ENCODE measurements at places on chromosomes 3 and 15.

DNA sequence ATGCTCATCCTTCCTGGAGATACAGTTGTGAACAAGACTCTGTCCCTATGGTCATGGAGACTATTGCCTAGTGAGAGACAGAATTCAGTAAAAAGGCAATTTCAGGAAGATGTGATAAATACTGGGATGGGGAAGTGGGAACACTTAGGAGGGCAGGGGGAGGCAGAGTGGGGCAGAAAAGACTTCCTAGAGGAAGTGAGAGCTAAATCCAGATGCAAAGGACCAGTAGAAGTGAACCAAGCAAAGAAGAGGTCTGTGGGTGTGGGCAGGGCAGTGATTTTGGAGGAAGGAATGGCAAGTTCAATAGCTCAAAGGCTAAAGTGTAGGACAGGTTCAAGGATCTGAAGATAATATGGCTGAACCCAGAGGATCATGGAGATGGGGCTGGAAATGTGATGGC, 68.9 kb downstream of the CD200R1L start:
- DNase-seq, result no peak

DNA sequence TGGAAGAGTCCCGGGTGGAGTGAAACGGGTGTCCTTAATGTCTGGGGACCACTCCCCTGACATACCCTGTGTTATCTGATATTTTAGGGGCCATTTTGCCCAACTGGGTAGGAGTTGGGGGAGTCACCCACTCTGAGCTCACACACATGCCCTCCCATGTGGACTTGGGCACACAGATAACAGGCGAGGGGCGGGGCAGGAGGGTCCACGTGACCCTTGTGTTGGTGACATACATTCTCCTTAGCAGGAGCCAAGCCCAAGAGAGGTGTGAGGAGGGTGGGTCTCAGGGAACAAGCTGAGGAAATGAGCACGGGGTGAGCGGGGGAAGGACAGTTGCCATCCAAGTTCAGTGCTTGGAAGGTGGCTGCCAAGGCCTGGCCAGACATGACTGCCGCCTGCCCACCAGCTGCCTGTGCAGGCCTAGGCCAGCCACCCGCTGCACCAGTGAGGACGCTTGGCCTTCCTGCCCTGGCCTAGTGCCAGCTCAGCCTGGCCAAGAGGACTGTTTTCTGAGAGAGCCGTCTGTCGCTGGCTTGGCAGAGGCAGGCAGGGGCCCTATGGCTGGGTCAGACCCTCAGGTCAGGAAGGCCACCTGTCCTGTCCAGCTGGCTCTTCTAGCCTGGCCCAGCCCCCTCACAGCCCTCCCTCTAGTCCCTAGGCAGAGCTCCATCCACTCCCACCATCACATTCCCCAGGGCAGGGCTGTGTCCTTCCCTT, 31.3 kb upstream of the TMEM115 start:
- DNase-seq, result no peak

GRCh38 chr3:50128001-50128400, 27.1 kb upstream of the SEMA3F start:
- DNase-seq, result no peak

DNA sequence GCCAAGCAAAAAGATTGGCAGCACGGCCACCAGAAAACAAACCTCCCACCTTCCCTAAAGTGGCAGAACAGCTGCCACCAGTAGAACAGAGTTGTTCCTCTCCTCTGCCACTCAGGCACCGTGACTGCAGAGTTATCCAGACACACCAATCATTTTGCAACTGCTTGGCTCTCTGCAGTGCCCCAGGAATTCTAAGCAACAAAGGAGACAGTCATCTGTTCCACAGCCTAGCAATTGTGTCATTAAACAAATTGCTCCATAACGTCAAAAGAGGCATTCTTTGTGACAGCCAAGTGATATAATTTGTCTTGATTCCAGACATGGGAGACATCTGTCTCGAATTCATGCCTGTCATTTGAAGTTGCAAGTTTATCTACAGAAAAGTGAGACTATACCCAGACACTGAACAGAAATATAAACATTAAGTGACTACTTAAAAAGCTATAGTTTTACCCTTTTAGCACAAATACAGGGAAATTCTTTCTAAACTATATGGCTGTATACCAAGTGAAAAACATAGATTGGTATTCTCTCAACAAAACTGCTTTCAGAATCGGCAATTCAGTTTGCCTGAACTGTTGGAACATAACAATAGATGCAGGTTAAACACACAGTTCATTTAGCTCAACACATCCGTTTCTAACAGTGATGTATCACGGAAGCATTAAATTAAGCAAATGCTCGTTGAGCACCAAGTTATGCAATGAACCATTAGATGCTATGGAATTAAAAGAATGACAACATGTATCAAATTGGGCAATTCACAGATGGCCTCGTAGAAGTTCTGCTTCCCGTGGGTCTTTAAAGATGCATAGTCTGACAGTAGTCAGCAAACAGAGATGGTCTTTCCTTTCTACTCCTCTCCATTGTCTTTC, 281.3 kb downstream of the FGF12 start:
- no peak for DNase-seq

DNA sequence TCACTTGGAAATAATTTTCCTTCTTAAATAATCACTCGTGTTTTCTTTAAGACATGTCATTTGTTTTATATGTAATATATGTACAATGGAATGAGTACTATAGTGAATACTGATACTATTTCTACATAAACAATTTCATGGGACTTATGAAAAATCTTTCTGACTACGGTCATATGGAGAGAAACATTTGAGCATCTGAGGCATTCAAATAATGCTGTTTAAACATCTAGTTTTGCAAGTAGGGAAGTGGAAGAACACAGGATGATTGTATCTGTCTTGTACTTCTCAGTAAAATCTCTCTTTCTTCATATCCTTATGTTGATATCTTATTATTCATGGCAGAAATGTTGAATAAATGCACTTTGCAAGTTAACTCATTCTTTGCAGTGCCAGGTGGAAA, 599.5 kb upstream of the KCNMB2 start:
- DNase-seq, result no peak

- DNase-seq, result no peak
Observed at GRCh38 chr3:175102161-175102560, 243.0 kb downstream of the NAALADL2 start.

DNA sequence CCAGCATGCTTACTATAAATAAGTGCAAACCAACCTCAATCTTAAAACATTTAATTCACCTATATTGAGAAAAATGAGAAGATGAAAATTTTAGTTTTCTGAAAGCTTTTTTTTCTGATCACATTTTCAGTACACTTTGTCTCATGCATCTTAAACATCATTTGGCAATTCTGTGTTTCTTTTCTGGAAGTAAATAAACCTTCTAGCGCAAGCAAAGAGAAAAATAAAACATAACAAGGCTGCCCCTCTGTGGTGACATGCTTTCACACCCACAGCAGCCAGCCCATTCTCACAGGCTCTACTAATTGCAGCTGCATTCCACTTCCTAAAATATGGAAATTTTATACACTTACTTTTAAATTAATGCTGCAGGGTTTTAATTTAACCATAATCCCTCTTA, 90.1 kb downstream of the NEK10 start:
- no peak for DNase-seq

DNA sequence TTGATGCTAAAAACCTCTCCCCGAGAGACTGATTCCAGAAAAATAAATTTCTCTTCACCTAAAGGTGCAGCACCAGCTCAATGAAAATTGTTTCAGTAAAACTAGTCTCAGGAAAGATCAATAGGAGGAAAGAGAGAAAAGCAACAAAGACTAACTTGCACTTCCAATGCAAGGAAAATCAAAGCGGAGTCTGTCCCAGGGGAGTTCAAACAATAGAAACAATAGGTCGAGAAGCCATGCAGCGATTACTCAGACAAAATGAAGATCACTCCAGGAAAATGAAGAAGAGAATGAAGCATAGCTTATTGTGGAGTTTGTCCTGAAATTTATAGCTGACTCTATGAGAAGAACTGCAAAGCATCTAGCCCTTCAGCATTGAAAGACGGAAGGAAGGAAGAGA, 105.1 kb upstream of the FRMD4B start:
- DNase-seq, result no peak

DNA sequence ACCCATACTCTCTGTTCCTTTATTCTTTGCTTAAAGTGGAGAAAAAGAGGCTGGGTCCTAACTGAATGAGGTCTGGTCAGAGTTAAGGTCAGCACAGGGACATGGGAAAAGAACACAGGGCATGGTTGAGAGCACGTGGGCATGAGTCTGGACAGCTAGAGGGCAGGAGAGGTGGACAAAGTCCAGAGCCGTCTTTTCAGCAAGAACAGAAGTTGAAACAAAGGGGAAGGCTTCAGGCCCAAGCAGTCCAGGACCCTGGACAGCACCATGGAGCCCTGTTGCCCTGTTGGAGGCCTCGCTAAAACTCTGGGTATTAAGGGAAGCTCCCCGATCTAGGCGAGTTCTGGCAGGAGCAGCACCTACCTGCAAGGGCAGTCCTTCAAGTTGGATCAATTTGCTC, 50.7 kb downstream of the XYLB start:
- DNase-seq, result no peak

DNA sequence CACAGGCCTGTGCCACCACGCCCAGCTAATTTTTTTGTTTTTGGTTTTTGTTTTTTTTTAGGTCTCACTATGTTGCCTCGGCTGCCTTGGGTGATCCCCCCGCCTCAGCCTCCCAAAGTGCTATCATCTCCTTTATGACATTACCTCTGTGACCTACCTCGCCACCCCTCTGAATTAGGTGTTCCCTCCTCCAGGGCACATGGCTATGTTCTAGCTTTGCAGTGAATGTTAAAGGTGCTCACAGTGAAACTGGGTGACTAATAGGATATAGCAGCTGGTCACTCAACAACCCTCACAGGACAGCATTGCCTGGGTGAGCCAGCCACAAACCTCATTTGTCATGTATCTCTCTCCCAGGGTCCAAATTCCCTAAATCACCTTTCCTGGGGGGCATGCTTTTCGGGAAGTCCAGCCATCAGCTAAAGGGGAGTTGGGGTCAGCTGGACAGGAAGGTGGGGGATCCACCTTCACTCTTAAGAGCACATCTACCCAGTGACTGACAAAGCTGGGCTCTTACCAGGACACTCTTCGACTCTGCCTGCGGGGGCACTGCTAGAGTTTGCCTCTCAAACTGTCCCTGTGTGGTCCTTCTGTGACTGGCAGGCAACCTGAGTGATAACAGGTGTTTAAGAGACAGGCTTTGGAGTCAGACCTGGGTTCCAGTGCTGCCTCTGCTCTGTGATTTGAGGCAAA, 1.6 kb upstream of the TTLL3 start:
- DNase-seq, result no peak

DNA sequence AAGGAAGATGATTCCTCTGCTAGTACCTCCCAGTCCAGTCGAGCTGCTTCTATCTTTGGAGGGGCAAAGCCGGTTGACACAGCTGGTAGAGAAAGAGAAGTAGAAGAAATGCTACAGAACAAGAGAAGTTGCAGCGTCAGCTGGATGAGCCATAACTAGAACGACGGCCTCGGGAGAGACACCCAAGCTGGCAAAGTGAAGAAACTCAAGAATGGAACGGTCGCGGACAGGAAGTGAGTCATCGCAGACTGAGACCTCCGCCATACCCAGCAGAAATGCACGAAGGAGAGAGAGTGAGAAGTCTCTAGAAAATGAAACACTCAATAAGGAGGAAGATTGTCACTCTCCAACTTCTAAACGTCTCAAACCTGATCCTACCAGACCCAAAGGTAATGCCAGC, 19.0 kb upstream of the PARP14 start:
- no peak for DNase-seq

DNA sequence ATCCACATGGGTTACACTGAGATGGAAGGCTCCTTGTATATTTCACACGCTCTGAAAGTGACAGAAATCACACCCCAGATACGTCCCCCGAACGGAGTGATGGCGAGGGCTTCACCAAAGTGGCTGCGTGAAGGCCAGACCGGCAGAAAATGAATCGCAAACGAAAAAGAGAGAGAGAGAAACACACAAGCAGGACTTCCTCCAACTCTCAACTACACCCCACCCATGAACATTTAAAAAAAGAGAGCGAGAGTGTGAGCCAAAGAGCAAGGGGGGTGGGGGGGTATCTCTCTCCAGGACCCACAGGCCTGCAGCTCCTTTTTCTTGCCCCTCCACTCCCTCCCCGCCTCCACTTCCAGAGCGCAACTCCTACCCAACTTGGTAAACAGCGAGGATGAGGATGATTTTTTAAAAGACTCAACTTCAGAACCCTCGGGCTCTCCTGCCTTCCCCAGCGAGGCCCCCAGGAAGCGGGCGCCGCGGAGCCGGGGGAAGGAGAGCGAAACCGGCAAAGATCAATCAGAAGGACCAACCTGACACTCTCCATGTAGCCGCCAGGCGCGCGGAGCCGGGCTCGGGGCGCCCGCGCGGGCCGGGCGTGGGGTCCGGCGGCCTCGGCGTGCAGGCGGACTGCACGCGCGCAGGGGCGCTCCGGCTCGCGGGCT, 519.1 kb downstream of the FOXP1 start:
- DNase-seq, result no peak

GRCh38 chr3:156723182-156723619, 48.8 kb downstream of the TIPARP start:
- no peak for DNase-seq

- DNase-seq, result no peak
Observed at GRCh38 chr3:80676261-80676660, 908.5 kb upstream of the ROBO1 start.

- DNase-seq, result no peak
Observed at GRCh38 chr3:43071313-43071893, 34.5 kb downstream of the POMGNT2 start.
